ENCODE measurements at places on chromosomes 5 and 9. TPM values are rescaled to one million over a fixed set of nuclear protein-coding genes. Genes with fewer than 3 reads are reported as not detected.

The C1QTNF3 gene
- 38.4 TPM for total RNA-seq

GRCh38 chr9:126699401-126699881 is 85.7 kb downstream of the LMX1B start:
- no peak for DNase-seq
- H3K27ac ChIP-seq = no peak overlapping the region
- no peaks in the 10 kb centered on the region for H3K36me3 ChIP-seq
- H3K4me3 ChIP-seq = no peak overlapping the region
- H3K4me1 ChIP-seq = no peaks in the 10 kb centered on the region

DNA sequence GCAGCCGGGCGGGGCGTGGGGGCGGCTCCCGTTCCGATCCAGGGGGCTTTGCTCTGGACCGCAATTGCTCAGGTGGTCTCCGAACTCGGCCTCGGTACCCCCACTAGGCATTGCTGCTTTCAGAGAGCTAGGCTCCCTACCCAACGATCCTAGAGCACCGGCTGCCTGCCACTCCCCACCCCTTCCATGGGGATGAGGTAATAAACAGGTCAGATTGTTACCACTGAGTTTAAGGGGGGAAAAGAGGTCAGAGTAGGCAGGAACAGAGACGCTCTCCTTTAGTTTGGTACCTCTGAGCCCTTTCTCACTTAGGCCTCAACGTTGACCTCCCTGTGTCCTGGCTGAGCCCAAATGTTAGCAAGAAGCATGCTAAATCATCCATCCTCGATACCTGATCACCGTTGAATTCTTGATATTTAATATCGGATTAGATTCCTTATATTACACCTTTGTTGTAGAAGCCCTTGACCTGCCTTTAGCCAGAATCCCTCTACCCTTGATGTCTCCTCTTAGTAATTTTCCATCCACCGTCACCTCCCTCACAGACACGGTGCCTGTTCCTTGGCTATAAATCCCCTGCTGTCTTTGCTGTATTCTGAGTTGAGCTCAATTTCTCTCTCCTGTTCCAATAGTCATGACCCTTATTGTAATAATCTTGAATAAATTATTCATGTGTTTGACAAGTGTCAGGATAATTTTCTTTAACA is 588 bp upstream of the PLPP1 start:
- H3K36me3 ChIP-seq = no peaks in the 10 kb centered on the region
- no peak for DNase-seq
- peak overlapping the region; percentile 88 for H3K4me3 ChIP-seq
- H3K27ac ChIP-seq = peak overlapping the region; percentile 97

The IL4 gene
- total RNA-seq = not detected

- DNase-seq = no peak
- H3K4me3 ChIP-seq = no peak overlapping the region
- H3K36me3 ChIP-seq = no peaks in the 10 kb centered on the region
- no peaks in the 10 kb centered on the region for H3K27me3 ChIP-seq
- no peaks in the 10 kb centered on the region for H3K4me1 ChIP-seq
These were observed 40.0 kb downstream of the ZFAND5 start for GRCh38 chr9:72324974-72325373.

Measured in kidney (tissue), 22 donors.